ENCODE measurements at places on chromosomes 6 and 20.

- DNase-seq, result peak; percentile 56
- H3K4me3 ChIP-seq, result no peak overlapping the region
- no peaks in the 10 kb centered on the region for H3K4me1 ChIP-seq
- no peaks in the 10 kb centered on the region for H3K36me3 ChIP-seq
- peaks cover 5% of the 10 kb centered on the region for H3K27me3 ChIP-seq
- H3K27ac ChIP-seq, result no peak overlapping the region
Measured at GRCh38 chr20:37538003-37538402, 10.3 kb upstream of the BLCAP start.

DNA sequence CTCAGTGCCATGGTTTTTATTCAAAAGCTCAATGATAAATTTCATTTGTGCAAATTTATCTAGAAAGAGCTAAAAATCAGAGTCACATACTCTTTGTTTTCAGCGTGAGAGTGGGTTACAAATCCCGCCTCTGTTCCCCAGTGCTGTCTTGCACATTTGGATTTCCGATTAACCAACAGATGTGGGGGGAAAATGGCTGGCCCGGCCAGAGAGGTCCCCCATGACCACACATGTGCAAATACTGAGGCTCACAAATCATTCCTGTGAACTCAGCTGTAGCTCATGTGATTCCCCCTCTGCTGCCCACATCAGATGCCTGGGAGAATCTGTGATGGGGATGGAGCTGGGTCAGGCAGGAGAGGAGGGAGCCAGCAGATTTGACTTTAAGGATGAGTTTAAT lies 168.7 kb downstream of the PAX1 start:
- no peaks in the 10 kb centered on the region for H3K4me1 ChIP-seq
- H3K27me3 ChIP-seq, result no peaks in the 10 kb centered on the region
- H3K36me3 ChIP-seq, result no peaks in the 10 kb centered on the region
- no peak overlapping the region for H3K27ac ChIP-seq

- H3K27me3 ChIP-seq, result no peaks in the 10 kb centered on the region
- DNase-seq, result no peak
- H3K27ac ChIP-seq, result no peak overlapping the region
- no peaks in the 10 kb centered on the region for H3K36me3 ChIP-seq
- H3K4me1 ChIP-seq, result no peaks in the 10 kb centered on the region
- no peak overlapping the region for H3K4me3 ChIP-seq
Measured at GRCh38 chr20:41577129-41578009, 40.8 kb downstream of the CHD6 start.

- H3K4me3 ChIP-seq, result no peak overlapping the region
- no peak overlapping the region for H3K27ac ChIP-seq
- no peak for DNase-seq
- H3K27me3 ChIP-seq, result no peaks in the 10 kb centered on the region
Measured at GRCh38 chr6:53130569-53131290, 17.9 kb downstream of the GCM1 start.

- H3K36me3 ChIP-seq, result no peaks in the 10 kb centered on the region
- H3K27me3 ChIP-seq, result no peaks in the 10 kb centered on the region
- H3K27ac ChIP-seq, result peak overlapping the region; percentile 90
- H3K4me3 ChIP-seq, result peak overlapping the region; percentile 96
- peak; percentile 55 for DNase-seq
Measured at GRCh38 chr6:85677234-85677956, 34.7 kb upstream of the SYNCRIP start.

DNA sequence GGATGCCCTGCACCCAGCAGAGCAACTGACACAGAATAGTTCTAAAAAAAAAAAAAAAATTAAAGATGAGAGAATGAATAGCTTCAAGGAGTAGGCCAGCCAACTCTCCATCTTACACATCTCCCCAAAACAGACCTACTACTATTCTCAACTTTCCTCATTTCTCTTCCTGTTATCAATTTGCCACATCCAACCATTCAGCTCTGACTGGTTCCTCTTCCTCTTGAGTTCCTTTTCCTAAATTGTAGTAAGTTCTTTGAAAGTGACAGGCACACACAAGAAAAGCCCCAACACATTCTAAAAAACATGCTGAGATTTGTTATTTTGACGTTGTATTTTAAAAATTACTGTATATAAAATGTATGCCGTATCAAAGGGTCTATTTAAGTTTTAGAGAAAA lies 117.2 kb downstream of the PDSS2 start:
- no peak for DNase-seq
- no peak overlapping the region for H3K27ac ChIP-seq
- H3K4me3 ChIP-seq, result no peak overlapping the region
- H3K36me3 ChIP-seq, result no peaks in the 10 kb centered on the region
- H3K27me3 ChIP-seq, result no peaks in the 10 kb centered on the region

DNA sequence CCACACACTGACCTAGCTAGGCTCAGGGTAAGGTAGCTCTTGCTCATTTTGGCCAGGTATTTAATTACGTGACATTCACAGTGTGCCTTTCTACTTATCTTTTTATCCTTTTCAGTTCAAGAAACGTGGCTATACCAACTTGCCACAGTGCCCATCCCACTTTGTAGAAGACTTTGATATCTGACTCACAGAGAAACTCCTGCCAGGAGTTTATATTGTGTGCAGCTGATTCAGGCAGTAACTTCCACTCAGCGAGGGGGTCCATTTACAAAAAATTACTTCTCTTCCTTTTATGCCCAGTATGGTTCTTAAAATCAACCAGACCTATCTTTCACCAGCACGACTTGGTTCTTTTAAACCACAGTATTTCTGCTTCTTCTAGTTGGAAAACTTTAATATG lies 75.6 kb downstream of the PRL start:
- H3K4me1 ChIP-seq, result no peaks in the 10 kb centered on the region
- no peak overlapping the region for H3K27ac ChIP-seq
- no peak overlapping the region for H3K4me3 ChIP-seq
- H3K36me3 ChIP-seq, result no peaks in the 10 kb centered on the region
- no peak for DNase-seq

- DNase-seq, result no peak
- H3K4me1 ChIP-seq, result no peaks in the 10 kb centered on the region
- H3K36me3 ChIP-seq, result no peaks in the 10 kb centered on the region
- H3K4me3 ChIP-seq, result no peak overlapping the region
- H3K27ac ChIP-seq, result no peak overlapping the region
- H3K27me3 ChIP-seq, result peaks cover 27% of the 10 kb centered on the region
Measured at GRCh38 chr20:51108638-51109363, 85.9 kb upstream of the KCNG1 start.

- H3K4me1 ChIP-seq, result peaks cover 8% of the 10 kb centered on the region
- peak overlapping the region; percentile 37 for H3K27ac ChIP-seq
- no peak overlapping the region for H3K4me3 ChIP-seq
- H3K36me3 ChIP-seq, result peaks cover 30% of the 10 kb centered on the region
Measured at GRCh38 chr20:32439132-32439829, 81.2 kb downstream of the ASXL1 start.

DNA sequence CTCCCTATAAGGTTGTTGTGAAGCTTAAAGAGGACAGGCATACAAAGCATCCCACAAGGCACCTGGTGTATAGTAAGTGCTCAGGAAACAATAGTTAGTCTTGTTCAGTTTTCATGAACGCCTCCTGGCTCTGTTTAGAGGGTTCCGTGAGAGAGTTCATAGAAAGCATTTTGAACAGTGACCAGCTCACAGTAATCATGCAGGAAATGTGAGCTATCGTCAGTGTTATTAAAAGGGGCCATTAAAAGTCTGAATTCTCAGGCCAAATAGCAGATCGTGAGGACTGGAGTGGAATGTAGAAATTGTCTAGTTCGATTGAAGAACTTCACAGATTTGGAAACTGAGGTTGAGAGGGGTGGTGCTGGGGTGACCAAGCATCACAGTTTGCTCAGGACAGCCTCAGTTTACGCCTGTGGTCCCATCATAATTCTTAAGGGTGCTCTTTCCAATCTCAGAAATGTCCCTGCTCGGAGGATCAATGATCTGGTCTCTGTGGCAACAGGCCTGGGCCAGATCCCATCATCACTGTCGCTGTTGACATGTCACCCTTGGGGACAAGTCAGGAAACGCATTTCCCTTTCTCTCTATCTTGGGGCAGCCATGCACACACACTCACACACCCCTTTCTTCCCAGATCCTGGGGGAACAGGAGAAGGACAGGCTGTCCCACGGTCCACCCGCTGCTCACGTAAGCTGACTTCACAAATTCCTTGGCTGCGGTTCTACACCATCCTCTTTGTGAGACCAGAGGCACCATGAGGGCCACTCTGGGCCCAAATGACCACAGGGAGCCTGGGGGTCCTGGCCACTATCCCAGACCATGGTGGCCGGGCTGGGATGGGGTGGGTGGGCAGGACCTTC lies 7.2 kb downstream of the TGM2 start:
- DNase-seq, result no peak
- no peak overlapping the region for H3K4me3 ChIP-seq
- H3K36me3 ChIP-seq, result peaks cover 8% of the 10 kb centered on the region
- H3K27me3 ChIP-seq, result no peaks in the 10 kb centered on the region
- peaks cover 14% of the 10 kb centered on the region for H3K4me1 ChIP-seq
- H3K27ac ChIP-seq, result peak overlapping the region; percentile 41

DNA sequence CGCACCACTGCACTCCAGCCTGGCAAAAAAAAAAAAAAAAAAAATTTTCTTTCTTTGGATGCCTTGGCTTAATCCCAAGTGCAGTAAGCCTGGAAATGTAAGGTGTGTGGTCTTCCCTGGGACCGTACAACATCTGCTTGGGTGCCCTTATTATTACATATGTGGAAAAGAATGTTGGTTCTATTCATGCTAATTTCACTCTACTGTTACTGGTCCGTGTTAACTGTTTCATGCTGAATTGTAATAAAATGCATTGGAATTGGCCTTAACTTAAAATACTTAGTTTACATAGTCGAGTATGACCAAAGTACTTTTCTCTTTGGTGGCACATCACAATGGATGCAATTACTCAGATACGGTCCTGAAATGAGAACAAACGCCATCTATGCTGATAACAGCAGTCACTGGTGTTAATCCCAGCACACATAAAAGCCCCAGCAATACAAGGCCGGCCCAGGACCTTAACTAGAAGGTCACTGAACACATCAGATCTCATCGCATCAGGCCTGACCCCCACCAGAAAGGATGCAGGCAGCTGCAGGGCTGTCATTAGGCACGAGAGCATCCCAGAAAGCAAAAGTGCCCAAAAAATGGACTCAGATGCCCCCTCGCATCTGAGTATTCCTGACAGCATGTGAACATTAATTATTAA lies 1.2 kb downstream of the SERPINB6 start:
- H3K27ac ChIP-seq, result peak overlapping the region; percentile 85
- DNase-seq, result no peak
- H3K27me3 ChIP-seq, result no peaks in the 10 kb centered on the region
- no peaks in the 10 kb centered on the region for H3K4me1 ChIP-seq
- no peaks in the 10 kb centered on the region for H3K36me3 ChIP-seq

DNA sequence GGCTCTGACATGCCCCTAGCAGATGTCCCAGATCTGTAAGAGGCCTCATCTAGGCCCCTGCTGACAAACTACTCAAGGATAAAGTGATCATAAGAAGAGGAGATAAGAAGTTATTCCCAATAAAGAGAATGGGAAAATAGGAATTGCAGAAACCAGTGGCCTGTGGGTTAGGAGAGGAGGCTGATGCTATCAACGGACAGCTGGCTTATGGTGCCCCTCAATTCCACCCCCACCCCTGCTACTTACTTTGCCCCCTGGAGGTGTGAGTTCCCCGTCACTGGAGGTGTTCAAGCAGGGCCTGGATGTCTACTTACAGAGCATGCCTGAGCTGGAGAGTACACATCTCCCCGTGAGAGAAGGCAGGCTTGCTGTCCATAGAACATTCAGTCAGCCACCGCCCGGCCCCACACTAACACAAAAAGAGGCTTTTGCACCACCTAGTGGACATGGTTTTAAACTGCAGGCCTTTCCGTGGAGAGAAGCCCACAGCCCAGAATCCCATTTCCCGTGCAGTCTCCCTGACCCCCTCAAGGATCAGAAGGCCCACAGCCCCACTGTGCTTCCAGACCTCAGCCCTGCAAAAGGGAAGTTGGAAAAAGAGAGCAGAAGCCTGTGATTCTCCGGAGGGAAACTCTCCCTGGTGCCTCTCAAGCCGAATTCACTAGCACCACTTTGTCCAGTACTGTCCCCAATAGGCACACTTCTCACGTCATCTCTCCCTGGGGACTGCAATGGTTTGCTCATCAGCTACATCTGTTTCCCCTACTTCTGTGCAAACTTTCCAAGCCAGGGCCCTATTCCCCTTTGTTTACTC lies 23.8 kb upstream of the BNIP5 start:
- H3K36me3 ChIP-seq, result no peaks in the 10 kb centered on the region
- H3K27ac ChIP-seq, result no peak overlapping the region
- DNase-seq, result peak; percentile 73
- H3K27me3 ChIP-seq, result peaks cover 6% of the 10 kb centered on the region
- no peak overlapping the region for H3K4me3 ChIP-seq
- no peaks in the 10 kb centered on the region for H3K4me1 ChIP-seq

DNA sequence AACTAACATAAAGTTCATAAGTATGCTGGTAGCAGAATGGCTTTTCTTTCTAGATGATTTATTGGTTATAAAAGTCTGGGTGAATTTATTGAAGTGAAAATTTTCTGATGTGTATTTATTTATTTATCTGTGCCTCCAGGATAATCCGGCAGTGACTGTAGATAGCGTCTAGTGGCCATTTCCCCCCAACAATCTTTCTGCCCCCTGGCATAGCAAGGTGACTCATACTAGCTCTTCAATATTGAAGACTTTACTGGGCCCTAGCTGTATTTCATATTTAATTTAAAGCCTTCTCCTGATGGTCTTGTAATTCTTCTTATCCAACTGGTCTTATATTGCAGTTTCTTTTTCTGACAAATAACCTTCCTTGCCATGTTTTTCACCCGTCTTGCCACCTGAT lies 154.1 kb upstream of the SGK1 start:
- H3K4me1 ChIP-seq, result no peaks in the 10 kb centered on the region
- H3K36me3 ChIP-seq, result no peaks in the 10 kb centered on the region

GRCh38 chr6:100677240-100677639 lies 203.9 kb downstream of the ASCC3 start:
- DNase-seq, result no peak
- no peaks in the 10 kb centered on the region for H3K36me3 ChIP-seq
- H3K27me3 ChIP-seq, result no peaks in the 10 kb centered on the region
- H3K4me1 ChIP-seq, result no peaks in the 10 kb centered on the region
- no peak overlapping the region for H3K27ac ChIP-seq
- no peak overlapping the region for H3K4me3 ChIP-seq
